Daoy (cell line): ENCODE measurements at places on chromosomes 1 and 21.
A peak's percentile ranks its signal among the peaks of the same experiment; 100 is the strongest.

- no peak for DNase-seq
These were observed 1496.5 kb downstream of the PLA2G4A start for GRCh38 chr1:188325211-188325610.

- no peak for DNase-seq
These were observed 162.3 kb downstream of the PSMG1 start for GRCh38 chr21:39020751-39021477.

- DNase-seq: peak; percentile 44
These were observed 61.4 kb upstream of the LRRN2 start for GRCh38 chr1:204746838-204747442.

DNA sequence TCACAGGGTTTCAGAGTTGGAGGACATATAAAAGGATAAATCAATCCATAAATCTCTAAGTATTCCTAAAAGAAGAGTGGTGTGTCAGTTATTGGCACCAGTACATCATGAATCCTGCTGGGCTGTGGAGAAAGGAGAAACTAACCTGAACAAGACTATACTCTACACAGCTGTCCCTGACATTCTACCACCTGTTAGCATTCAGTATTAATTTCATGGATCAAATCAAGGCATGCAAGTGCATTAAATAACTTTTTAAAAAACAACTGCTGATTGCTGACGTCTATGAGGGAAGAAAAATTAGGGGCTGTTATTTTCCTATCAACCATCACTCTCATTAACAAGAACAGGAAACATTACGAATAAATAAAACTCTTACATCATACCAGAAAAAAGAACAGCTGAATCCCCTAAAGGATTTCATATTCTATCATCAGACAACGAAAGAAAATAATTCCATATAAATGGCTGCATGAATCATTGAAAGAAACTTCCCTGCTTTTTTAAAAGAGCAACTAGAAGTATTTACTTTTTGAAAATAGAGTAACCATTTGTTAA, 121.7 kb downstream of the ATF6 start:
- no peak for DNase-seq

GRCh38 chr1:150552128-150552910, 3.1 kb downstream of the ADAMTSL4 start:
- DNase-seq: peak; percentile 89
